ENCODE measurements at places on chromosomes 12 and 14.

- DNase-seq, result no peak
Observed at GRCh38 chr14:74510959-74511409, 17.4 kb downstream of the ISCA2 start.

- DNase-seq, result no peak
Observed at GRCh38 chr12:98592825-98593322, 612 bp upstream of the SLC25A3 start.

DNA sequence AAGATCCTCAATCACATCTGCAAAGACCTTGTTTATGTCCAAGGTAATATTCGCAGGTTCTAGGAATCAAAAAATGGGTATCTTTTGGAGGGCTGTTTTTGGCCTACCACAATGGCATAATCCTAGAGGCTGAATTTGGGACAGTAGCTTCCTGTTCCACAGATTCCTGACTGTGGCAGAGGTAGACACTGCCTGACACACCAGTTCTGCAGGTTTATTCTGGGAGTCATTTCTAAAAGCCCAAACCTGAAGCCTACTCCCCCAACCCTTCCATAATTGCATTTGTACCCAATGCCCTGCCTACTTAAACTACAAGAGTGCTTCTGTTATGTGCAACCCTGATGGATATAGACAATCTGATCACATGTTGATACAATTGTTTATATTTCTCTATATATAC lies 378.9 kb downstream of the PCNX1 start:
- DNase-seq, result no peak

- DNase-seq, result no peak
Observed at GRCh38 chr12:25789541-25789944, 168.9 kb upstream of the RASSF8 start.

DNA sequence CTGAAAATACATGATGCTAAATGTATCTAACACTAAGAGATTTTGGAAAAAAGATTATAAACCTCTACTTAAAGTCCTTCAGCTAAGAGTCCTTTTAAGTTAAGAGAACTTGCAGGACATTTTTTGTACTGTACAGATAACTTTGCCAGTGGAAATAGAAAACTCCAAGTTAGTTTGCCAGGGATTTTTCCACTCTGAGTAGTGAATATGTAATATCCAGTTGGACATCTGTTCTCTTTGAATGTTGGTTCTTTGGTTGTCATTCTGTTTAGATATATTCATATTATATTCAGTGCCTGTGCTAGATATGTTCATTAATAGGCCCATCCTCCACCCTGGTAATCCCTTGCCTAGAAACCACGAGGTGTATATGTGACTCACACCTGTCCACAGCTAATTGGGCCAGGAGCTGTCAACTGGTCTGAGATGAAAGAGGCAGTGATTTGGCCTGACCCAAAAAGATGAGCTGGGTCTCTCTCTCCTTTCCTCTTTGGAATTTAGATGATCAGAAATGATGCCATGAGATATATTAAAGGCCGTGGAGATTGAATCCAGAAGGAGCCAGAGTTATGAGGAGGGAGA lies 261.0 kb upstream of the LRIG3 start:
- DNase-seq, result no peak

DNA sequence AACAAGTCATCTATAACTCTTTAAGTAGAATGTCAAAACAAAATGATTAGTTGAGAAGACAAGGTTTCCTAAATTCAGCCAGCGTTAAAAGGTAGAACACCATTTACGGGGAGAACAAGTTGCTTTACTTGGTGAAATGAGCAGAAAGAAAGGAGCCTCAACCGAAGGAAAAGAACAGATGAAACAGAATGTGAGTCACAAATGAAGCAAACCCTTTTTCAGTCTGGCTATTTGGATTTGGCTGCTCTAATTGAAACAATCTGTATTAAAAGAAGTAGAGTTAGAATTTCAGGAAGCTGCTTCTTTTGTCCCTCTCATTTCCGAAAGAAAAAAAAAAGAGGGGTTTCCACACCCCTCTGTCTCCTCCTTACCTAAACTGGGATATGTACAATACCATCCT lies 34.6 kb downstream of the CEP128 start:
- no peak for DNase-seq

DNA sequence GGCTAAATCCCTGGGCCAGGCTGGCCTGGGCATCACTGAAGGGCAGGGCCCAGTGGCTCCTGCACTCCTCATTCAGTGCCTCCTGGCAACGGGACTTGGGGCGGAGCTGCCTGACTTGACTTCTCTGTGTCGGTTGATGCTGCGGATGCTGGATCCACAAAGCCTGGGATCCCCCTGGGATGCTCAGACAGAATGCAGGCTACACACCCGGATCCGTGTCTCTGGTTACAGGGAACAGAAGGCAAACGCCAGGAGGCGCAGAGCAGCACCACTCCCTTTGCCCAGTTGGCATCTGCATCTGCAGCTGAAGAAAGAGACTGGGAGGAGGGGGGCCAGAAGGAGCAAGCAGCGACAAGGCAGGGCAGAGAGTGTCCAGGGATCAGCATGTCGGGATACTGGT lies 154.5 kb upstream of the FKBP4 start:
- no peak for DNase-seq

DNA sequence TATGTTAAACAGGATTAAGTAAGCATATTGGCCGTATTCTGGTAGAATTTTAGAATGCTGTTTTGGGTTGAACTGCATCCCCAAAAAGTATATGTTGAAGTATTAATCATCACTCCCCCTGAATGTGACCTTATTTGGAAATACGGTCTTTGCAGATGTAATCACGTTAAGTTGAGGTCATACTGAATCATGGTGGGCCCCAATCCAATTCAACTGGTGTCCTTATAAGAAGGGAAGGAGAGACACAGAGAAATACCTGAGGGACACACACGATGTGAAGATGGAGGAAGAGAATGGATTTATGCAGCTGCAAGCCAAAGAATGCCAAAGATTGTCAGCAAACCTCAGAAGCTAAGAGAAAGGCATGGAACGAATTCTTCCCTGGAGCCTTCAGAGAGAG lies 268.6 kb downstream of the ITPR2 start:
- no peak for DNase-seq

GRCh38 chr14:95048771-95049312 lies 108.5 kb downstream of the DICER1 start:
- DNase-seq, result no peak

DNA sequence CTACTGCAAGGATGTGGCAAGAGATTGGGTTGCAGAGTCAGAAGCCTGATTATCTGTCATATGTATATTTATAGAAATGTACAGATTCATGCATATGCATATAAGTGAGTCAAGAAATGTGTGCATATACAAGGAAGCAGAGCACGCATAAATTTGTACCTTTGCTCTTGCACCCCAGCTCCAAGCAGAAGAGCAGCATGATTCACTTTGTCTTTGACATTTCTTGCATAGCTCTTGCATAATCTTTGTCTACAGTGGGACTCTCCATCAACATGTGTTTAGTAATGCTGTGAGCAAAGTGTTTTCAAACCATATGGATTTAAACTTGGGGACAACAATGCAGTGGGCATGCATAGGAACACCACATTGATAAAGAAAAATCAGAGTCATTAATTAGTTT lies 330.7 kb upstream of the DCN start:
- DNase-seq, result no peak

DNA sequence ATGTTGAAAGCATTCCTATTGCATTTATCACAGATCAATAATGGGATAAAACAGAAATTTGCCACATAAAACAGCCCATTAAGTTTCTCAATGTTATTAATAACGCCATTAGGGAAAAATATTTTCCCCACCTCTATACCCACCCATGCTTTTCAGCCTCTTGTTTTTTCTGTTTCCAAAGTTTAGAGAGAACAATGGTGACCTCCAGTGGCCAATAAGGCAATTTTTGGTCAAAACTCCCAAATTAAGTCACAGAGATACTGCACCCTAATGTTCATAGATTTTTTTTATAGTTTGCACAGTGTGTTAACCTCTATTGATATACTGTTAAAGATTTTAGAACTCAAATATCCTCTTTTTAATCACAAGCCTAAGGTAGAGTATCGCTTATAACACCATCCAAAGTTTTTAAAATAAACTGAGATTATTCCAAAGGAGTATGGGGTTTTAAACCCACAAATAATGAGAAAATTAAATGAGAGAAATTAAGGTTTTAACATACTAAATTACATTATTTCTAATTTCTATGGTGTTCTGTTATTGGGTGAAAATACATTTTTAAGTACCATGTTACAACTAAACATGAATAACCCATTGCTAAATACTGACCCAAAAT lies 184.7 kb upstream of the DCN start:
- no peak for DNase-seq

- no peak for DNase-seq
Observed at GRCh38 chr12:70418101-70418500, 52.0 kb downstream of the KCNMB4 start.

DNA sequence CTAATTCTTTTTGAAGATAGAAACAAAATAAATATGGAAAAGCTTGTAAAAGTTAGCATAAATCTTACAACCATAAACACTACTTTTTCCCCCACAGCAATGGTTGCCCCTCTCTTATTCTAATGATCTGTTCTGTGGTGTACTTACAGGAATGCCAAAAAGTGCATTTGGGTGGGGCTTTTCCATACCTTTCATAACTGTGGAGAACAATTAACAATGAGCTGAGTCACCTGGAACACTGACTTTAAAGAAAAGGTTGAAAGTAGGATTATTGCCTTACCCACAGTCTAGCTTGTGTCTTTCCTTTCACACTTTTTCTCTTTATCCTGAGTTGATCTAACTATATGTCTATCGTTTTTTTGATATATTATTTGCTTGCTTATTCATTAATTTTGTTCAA lies 86.9 kb downstream of the TPH2 start:
- DNase-seq, result no peak

GRCh38 chr12:42407306-42407705 lies 81.3 kb downstream of the PPHLN1 start:
- no peak for DNase-seq

- no peak for DNase-seq
Observed at GRCh38 chr12:109475993-109476806, 900 bp downstream of the KCTD10 start.

DNA sequence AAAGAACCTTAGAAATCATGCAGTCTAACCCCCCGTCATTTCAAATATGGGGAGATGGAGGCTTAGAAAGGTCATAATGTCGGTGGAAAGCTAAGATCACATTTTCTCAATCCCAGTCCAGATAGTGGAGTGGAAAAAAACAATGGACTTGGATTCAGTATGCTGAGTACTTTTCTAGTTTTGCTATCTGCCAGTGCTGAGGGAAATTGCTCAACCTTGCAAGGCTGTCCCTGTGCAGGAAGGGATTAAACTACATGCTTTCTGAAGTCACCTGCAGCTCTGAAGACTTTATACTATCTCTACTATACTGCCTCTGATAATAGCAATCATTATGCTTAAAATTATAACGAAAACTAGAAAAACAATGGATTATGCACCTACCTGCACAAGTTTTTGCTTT lies 272.8 kb downstream of the LRIG3 start:
- no peak for DNase-seq

- peak; percentile 96 for DNase-seq
Observed at GRCh38 chr12:93785249-93786010, 108.3 kb downstream of the CRADD start.

- DNase-seq, result no peak
Observed at GRCh38 chr14:74824997-74825396, 50.9 kb downstream of the PROX2 start.

GRCh38 chr14:75096959-75097358 lies 27.5 kb downstream of the ZC2HC1C start:
- no peak for DNase-seq

DNA sequence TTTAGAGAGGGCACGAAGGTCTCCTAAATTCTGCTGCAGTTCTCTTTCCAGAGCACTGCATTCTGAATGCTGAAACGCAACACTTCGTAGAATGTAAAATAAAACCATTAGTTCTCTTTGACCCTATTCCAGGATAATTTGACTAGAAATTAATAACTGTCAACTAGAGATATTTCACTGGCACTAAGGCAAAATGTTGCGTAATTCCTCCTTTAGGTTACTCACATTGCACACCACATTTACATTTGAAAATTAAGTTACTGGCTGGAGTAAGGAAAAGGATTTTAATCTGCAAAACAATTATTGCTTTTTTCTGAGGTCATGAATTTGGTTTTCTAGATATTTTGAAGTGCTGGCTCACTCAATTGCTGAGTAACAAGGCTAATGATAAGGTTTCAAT lies 58.0 kb upstream of the TRHDE start:
- no peak for DNase-seq

DNA sequence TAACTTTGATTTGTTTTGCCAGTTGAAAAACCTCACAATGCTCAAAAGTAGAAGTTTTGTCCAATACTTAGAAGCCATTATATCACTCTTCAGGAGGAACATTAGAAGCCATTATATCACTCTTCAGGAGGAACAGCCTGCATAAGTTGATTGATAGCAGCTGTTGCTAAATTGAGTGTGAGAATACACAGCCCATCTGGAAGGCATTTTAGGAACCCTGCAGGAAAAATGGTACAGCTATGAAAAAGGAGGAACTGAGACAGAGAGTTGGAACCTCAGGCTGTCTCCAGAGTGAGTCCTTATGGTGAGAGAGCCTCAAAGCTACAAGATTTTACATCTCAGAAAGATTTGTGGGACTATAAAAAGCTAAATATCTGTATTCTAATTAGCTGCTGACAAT lies 207.0 kb downstream of the MYRFL start:
- DNase-seq, result no peak

GRCh38 chr12:69704357-69704756 lies 5.3 kb upstream of the BEST3 start:
- no peak for DNase-seq

GRCh38 chr14:49984424-49984823 lies 91.5 kb downstream of the ARF6 start:
- no peak for DNase-seq

- no peak for DNase-seq
Observed at GRCh38 chr14:80764496-80764895, 177.0 kb downstream of the CEP128 start.

GRCh38 chr12:97308576-97309198 lies 153.9 kb upstream of the RMST start:
- DNase-seq, result peak; percentile 52

DNA sequence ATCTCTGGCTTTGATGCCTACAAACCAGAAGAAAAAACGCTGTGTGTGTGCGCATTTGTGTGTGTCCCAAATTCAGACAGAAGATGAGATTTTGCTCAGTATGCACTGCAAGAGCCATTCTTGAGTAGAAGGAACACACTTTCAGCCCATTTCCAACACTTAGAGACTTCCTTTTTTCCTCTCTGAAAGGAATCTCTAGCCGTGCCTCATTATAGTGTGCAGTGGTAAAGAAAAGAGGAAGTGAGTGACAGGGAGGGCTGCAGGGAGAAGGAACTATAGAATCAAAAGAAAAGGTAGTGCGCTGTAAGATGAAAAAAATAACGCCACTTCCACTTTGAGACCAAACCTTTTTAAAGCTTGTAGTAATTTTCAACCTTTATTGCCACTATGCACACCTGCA lies 1400.9 kb upstream of the FLRT2 start:
- DNase-seq, result no peak
